ENCODE measurements at places on chromosomes 6 and 20.

DNA sequence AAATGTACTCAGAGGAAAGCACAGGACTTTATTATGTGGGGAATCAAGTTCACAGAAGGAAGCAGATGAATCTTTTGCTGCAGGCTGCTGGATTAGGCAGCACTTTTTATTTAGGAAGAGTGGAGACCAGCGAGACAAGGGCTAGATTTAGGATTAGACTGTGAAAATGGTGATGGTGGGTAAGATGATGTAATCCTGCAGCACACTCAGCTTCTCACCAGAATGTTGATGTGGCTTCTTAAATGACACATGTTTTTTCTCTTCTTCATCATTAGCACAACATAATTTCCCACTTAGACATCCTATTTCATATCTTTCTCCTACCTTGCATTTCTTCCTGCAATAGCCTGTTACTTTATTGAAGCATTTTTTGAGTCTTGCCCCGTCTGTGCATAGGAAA lies 1.8 kb downstream of the DEFB128 start:
- DNase-seq = no peak

GRCh38 chr6:6772751-6773150 lies 184.2 kb downstream of the LY86 start:
- no peak for DNase-seq

- no peak for DNase-seq
Observed at GRCh38 chr6:11699576-11699975, 79.0 kb downstream of the ADTRP start.

- no peak for DNase-seq
Observed at GRCh38 chr6:150078788-150079187, 9.9 kb upstream of the ULBP3 start.

GRCh38 chr6:111727802-111728201 lies 122.1 kb upstream of the TRAF3IP2 start:
- no peak for DNase-seq

GRCh38 chr6:118881440-118882313 lies 12.3 kb upstream of the ASF1A start:
- DNase-seq = no peak

DNA sequence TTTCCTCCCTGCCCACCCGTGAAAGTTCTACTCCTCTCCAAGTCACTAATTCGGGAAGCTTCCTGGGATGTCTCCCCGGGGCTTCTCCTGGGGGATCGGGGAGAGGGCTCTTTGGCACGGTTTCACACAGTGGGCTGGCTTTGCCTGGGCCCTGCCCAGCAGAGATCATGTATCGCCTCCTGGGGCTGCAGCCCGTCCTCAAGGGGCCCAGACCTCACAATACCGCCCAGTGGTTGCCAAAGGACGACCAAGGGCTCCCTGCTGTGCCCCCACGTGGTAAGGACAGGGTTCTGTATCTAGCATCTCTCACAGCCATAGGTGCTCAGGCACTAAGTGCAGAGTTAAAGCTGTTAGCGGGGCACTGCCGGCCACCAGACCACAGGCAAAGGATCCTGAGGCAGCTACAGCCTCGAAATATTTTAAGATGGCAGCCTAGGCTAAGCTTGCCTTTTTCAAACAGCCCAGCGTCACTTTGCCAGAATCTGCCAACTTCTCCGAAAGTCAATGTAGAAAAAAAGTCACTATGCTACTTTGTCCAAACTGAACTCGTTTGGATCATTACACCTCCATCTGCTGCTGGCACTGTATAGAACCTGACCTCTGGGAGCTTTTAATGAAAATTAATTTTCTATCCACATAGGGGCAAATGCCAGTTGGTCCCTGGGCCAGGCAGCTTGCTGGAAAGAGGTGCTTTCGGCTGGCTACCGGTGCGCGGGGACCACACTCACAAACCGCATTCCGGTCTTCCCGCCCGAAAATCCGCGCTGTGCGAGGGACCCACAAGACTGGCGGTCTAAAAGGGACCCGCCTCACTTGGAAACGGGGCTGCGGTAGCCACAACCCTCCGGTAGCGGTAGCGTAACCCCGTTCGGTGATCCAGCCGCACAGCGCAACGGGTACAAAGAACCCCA lies 1.3 kb upstream of the NNAT start:
- DNase-seq = no peak

- DNase-seq = no peak
Observed at GRCh38 chr6:136717716-136717990, 74.6 kb downstream of the MAP3K5 start.

- no peak for DNase-seq
Observed at GRCh38 chr6:45928721-45929305, 86.8 kb downstream of the CLIC5 start.

DNA sequence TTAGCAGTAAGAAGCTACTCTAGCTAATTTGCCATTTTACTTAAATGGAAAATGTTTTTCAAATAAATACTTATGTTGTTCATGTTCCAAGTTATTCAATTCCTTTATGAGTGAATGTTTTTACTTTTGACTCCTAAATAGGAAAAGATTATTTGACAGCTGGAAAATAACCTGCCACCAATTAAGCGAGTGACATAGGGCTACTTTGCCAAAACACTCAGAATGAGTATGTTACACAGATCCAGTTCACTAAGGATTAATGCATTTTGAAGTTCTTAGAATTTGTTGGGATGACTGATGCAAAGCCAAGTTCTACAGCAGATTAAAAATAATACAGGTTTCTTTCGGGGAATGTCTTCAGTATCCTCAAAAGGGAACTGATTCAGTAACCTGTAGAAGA lies 144.4 kb downstream of the ADGRG6 start:
- DNase-seq = no peak

GRCh38 chr20:51703400-51704287 lies 64.5 kb downstream of the ATP9A start:
- DNase-seq = no peak

DNA sequence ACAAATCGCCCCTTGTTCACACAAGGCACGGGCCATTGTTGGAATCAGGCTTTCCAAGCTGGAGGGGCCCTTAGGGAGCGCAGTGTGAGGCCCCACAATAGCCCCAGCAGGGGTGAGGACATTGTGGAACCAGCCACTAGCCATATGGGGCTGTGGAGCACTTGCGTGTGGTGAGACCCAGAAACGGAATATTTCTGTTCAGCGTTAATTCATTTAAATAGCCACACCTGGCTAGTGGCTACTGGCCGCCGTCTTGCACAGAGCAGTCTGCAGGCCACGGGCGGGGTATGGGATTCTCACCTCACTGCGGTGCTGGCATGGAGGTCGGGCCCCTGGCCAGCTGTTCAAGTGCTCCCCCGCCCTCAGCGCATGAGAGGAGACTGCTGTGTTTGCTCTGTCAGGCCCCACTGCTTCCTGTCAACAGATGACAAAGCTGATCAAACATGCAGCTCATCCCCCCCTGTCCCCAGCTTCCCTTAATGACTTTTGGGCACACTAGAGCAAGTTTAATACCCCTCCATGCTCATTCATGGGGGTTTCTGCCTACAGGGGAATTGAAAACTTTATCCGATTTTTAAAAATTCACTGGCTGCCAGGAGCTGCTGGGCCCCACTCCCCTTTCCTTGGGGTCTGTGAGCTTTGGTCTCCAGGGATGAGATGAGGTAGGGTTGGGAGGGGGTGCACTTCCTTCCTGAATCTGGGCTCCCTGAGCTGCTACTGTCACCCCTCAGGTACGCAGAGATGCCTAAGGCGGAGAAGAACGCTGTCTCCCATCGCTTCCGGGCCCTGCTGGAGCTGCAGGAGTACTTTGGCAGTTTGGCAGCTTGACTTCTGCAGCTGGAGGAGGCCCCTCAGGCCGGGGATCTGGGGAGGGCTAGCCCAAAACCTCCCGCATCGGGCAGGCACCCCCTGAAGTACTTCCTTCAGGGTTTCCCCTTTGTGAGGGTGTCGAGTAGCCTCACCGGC lies 13.6 kb downstream of the ITPA start:
- peak; percentile 84 for DNase-seq

DNA sequence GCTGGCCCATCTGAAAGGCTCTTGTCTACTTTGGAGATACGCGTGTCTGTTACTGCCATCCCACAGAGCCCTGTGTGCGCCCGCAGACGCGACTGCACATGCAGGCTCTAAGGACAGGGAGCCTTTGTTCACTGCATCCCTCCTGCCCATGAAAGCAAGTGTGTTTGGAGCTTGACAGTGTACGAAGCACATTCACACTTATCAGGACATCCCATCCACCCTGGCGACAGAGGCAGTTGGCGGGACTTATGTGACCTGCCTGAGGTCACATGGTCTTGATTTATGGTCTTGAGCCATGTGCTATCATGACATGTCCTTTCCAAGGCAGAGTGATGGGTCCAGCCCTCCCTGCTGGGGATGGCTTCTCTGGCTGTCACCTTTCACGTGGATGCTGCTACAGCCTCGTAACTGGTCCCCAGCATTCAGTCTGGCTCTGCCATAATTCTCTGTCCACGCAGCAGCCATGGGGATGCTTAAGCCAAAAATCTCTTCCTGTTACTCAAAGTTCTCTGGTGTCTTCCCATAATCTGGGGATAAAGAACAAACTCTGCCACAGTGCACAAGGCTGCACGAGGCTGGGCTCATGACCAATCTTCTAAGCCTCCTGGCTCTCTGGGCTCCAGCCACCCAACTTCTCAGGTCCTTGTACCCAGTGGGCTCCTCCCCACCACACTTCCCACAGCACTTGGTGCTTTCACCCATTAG lies 36.3 kb upstream of the FAM83D start:
- no peak for DNase-seq

DNA sequence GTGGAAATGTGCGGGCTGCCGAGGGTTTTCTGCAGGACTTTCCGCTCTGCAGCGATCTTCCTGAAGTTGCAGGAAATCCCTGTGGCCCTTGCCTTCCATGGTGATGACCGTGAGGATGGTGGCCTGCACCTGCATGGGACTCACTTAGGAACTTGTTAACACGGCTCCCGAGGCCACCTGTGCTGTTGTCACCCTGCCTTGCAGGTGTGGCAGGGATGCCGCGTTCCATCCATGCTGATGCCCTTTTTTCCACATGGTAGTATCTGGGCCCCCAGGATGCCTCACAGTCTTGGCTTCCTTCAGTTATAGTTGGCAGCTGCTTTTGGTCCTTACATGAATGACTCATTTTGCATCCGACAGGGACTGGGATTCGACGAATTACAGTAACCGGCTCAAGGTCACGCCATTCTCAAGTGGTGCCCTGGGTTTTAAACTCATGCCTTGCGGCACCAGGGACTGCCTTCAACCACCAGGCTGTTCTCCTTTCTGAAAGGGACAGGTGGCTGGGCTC lies 37.2 kb downstream of the SYNJ2 start:
- no peak for DNase-seq

- no peak for DNase-seq
Observed at GRCh38 chr6:12614456-12614855, 102.1 kb upstream of the PHACTR1 start.

DNA sequence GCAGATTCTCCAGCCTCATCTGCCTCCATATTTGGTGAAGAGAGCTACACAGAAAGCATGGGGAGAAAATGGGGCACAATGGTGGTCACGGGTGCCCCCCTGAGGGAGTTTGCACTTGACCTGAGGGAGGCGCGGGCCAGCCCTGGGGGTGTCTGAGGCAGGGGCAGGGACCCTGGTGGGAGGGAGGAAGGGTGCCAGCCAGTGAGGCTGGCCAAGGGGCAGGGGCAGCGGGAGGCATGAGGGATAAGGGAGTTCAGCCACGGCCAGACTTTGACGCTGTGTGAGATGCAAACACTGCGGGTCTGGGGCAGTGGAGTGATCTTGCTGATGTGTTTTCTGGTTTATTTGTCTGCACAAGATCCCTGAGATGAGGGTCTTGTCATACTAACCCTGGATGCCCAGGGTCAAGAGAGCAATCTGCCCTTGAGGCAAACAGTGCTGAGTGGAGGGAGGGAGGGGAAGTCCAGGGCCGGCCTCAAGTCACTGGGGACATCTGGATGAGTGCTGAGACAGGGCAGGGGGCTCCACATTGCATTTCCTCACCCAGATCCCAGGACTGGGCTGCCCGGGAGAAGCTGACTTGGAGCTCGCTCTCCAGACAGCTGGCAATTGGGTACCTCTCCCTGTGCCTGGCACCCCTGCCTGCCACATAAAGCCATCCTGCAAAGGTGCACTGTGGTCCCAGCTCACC lies 8.8 kb upstream of the PCMTD2 start:
- DNase-seq = no peak

DNA sequence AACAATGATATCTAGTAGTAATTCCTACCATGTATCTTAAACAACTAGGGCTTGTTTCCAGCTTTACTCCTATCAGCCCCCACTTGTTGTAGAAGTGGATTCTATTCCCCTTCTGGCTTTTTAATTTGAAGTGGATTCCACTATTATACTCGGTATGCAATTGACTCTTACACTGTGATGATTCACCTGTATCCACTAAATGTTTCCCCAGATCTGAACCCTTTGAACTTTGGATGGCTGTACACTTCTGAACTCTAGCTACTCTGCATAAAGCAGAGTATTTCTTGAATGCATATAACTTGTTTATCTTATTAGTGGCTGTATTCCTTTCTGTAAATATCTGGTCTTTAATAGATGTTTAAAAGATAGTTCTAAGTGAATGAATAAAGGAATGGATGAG lies 538.4 kb upstream of the NRSN1 start:
- no peak for DNase-seq

GRCh38 chr20:14561741-14562221 lies 224.4 kb upstream of the FLRT3 start:
- no peak for DNase-seq

- no peak for DNase-seq
Observed at GRCh38 chr6:91718198-91718597, 1131.3 kb upstream of the MAP3K7 start.

- DNase-seq = no peak
Observed at GRCh38 chr6:57278570-57278969, 38.9 kb upstream of the PRIM2 start.

- DNase-seq = no peak
Observed at GRCh38 chr6:163526346-163526745, 111.8 kb downstream of the QKI start.

Data from NCI-H187 treated with DMSO at 0.1 percent for 48 hours (cell line).